ENCODE measurements at places on chromosomes 16 and 17. TPM values are rescaled to one million over a fixed set of nuclear protein-coding genes. Genes with fewer than 3 reads are reported as not detected.

GRCh38 chr16:85026703-85027102 lies 892 bp upstream of the KIAA0513 start:
- peak overlapping the region; percentile 94 for H3K4me3 ChIP-seq
- no peak for DNase-seq
- H3K36me3 ChIP-seq = no peaks in the 10 kb centered on the region
- no peaks in the 10 kb centered on the region for H3K27me3 ChIP-seq
- peak overlapping the region; percentile 81 for H3K27ac ChIP-seq
- H3K4me1 ChIP-seq = peaks cover 8% of the 10 kb centered on the region

DNA sequence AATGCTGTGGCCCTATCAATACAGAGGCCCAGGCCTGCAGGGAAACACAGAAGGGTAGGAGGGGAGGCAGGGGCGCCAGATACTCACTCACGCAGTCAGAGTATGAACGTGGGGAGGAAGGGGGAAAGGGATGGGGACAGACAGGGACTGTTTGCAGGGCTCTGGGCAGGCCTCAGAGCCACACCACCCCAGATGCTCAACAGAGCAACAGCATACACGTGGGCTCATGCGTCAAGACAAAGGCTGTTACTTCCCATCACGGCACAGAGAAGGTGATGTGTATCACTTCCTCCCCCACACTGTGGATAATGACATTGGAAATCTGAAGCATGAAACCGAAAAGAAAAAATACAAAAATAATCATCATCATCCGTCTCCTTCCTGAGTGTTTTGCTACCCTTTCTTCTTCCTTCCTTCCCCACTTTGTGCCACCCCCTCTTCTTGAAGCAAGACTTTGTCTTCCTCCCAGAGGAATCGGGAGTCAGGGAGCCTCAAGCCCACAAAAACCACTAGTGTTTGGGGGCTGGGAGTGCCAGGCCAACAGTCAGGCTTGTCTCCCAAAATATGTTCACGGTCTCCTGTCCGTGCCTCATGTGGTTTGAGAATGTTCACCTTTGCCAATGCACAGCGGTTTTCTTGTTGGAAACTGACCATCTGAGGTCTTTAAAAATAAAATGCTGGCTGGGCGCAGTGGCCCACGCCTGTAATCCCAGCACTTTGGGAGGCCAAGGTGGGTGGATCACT lies 20.1 kb downstream of the SLC39A11 start:
- H3K27me3 ChIP-seq = no peaks in the 10 kb centered on the region
- H3K27ac ChIP-seq = no peak overlapping the region
- no peak for DNase-seq
- H3K4me3 ChIP-seq = no peak overlapping the region
- no peaks in the 10 kb centered on the region for H3K36me3 ChIP-seq

The CHST4 gene
- total RNA-seq = not detected

The TEDC2 gene
- not detected for total RNA-seq

The CCL2 gene
- 162 TPM for total RNA-seq

The ZNF764 gene
- 10.9 TPM for total RNA-seq

Data from ascending aorta (tissue), 2 donors.